Fibroblast of skin of left quadriceps (primary cell): ENCODE measurements at places on chromosomes 13 and 19.

- no peak for DNase-seq
Measured at GRCh38 chr13:92164822-92165221, 766.4 kb downstream of the GPC5 start.

DNA sequence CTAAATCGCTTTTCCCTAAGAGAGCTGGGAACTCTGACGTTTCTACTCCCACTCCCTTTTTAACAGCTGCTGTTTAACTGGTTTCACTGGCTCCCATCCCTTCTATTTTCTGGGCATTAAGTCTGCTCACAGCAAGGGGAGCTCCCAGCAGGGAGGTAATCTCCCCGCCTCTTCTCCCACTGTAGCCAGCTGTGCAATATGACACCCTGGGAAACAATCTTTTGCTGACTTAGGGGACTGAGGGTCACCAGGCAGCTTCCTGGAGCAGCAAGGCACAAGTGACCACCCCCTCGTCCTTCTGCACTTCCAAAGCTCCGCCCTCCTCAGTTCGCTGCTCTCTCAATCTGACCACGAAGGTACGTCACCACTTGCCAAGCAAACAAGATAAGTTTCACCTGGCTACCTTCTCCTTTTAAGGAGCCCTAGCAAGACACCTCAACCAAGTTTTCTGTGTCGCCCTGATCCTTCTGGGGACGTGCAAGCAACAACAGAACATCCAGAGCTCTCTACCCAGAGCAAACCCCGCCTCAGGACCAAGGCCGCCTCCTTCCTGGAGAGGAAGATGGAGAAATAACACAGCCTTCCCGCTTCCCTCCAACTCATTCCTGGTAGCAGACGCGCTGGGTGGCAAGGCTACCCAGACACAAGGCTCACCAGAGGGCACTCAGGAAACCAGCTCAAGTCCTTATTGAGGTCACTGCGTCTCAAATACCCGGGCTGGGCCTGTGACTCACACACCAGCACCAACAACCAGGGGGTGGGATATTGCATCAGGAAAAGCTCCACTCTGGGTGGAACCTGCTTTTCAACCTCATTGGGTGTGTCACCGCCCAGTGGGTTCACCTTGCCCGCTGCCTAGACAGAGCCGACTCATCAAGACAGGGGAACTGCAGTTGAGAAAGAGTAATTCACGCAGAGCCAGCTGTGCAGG is 92.4 kb downstream of the STK24 start:
- peak; percentile 41 for DNase-seq

DNA sequence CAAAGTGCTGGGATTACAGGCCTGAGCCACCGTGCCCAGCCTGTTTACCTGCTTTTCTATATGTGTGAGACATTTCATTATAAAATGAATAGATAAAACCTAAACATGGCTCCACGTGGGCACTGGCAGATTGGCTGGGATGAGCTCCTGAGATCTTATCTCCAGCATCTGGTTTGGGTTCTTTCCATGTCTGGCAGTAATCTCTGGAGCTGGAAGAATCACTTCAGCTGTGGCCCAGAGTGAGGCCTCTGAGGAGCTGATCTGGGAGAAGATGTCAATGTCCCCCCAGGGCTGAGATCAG is 5.5 kb upstream of the SULT2A1 start:
- no peak for DNase-seq

GRCh38 chr13:80058626-80059025 is 282.3 kb downstream of the SPRY2 start:
- DNase-seq: no peak

DNA sequence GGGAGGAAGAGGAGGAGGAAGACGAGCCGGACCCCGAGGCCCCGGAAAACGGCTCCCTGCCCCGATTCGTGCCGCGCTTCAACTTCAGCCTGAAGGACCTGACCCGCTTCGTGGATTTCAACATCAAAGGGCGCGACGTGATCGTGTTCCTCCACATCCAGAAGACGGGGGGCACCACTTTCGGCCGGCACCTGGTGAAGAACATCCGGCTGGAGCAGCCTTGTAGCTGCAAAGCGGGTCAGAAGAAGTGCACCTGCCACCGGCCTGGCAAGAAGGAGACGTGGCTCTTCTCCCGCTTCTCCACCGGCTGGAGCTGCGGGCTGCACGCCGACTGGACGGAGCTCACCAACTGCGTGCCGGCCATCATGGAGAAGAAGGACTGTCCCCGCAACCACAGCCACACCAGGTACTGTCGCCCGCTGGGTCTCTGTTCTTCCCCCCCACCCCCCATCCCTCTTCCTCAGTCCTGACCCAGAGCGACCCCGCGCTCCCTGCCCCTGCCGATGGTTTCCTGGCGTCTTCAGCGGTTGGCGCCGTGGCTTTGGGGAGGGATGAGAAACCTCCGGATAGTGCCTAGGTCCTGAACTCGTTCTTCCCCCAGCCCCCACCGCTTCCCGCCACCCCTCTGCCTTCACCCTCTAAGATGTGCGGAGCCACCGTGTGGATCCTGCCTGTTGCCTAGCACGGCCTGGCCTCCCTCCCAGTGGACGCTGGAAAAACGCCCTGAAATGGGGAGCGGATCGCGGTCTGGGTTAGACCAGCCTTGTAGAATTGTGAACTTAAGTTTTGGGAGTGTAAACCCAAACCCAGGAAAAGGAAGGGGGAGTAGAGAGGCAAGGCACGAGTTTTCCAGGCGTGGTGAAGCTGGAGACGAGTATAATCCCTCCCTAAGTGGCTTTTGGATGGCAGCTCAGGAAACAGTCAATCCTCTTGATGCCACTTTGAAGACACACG is 1.5 kb downstream of the HS6ST3 start:
- no peak for DNase-seq

DNA sequence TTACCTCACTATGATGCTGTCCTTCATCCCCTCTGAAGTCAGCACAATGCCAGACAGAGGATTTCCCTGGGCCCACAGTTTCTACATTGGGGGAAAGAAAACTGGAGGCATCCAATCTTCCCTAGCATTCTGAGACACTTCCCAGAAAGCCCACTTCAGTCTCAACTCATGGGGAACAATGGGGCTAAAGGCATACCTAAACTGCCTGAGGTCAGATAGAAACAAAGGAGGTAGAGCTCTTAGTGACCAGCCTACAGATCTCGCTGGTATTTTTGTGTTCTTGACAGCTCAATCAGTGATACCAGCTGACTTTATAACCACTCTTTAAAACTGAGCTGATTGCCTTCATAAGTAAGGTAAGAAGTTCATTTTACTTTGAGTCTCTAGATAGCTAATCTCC is 881.0 kb upstream of the GPC6 start:
- no peak for DNase-seq

DNA sequence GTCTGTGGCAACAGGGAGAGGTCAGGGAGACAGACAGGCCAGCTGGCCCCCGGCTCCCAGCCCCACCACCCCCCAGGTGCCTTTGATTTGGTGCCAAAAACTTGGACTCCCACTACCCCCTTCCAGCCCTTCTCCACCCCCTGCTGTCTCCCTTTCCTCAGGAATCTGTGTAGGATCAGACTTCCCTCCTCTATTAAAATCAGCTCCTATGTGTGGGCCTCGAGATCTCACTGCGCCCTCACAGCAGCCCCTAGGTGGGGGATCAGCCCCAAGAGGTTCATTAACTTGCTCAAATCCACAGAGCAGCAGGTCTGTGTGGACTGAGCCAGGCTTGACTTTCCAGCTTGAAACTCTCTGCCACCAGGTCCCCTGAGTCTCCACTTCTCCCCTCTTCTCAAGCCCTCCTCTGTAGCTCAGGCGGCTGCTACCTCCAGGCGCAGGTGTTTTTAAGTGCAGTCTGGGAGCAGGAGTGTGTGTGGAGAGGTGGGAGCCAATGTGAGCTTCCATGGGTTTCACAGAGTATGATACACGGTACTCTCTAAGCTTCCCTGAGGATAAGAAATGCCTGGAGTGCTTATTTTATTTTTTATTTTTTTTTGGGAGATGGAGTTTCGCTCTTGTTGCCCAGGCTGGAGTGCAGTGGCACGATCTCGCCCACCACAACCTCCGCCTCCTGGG is 1.7 kb downstream of the GAPDHS start:
- no peak for DNase-seq

GRCh38 chr19:33796164-33796875 is at the start of gene KCTD15:
Gene KCTD15, plus strand, starts transcription at chr19:33796870. Its CDS starts 3,585 bp downstream, at chr19:33800455.
- no peak for DNase-seq

GRCh38 chr19:799076-799881 is 2.0 kb downstream of the PTBP1 start:
- no peak for DNase-seq

DNA sequence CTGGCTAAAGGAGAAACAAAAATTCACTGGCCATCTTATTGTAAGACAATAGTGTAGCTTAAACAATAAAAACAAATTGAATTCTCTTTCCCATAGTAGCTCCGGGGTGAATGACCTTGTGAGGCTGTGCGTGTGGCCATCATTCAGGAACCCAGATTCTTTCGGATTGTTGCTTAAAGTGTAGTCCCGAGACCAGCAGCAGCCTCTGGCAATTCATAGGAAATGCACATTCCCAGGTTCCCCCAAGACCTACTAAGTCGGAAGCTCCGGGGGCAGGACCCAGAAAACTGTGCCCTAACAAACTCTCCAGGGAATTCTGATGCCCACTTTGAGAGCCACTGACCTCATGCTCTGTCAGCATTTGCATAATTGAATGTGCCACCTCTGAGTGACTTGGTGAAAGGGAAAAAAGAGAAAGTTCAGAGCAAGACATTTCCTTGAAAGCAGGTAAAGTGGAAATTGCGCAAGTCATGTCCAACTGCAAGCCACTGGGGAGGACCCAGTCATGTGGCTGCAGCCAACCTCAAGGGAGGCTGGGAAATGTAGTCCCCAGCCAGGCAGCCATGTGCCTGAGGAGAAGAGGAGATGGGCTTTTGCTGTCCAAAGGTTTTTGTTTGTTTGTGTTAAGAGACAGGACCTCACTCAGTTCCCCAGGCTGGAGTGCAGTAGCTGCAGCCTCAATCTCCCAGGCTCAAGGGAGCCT is 50.7 kb upstream of the PNMA8B start:
- no peak for DNase-seq

DNA sequence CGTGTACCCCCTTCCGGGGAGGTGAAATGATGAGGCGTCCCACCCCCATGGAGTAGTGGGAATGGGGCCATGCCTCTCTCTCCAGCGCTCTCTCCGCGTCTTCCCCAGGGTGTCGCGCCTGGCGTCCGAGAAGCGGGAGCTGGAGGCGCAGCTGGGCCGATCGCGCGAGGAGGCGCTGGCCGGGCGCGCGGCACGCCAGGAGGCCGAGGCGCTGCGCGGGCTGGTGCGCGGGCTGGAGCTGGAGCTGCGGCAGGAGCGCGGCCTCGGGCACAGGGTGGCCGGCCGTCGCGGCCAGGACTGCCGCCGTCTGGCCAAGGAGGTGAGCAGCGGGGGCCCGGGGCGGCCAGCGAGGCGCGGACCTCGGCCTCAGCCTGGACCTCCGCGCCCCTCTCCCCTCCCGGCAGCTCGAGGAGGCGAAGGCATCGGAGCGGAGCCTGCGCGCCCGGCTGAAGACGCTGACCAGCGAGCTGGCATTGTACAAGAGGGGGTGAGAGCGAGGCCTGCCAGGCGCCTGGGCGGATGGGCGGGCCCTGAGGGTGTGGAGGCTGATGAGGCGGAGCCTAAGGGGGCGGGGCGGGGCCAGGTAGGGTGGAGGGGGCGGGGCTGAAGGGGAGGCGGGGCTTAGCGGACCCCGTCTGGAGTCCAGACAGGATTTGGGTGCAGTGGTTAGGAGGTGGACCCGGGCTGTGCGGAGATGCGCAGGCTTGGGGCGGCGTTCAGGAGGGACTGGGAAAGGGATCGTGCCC is 7.7 kb downstream of the PGLYRP1 start:
- no peak for DNase-seq

- DNase-seq: no peak
Measured at GRCh38 chr13:67934617-67935330, 704.6 kb upstream of the PCDH9 start.

- no peak for DNase-seq
Measured at GRCh38 chr19:19372656-19373416, 32.6 kb upstream of the GATAD2A start.

GRCh38 chr19:7677669-7678311 is 900 bp downstream of the MCEMP1 start:
- no peak for DNase-seq

GRCh38 chr19:12497032-12497431 is 12.4 kb upstream of the ZNF709 start:
- no peak for DNase-seq

GRCh38 chr19:41324921-41325639 is 15.1 kb downstream of the CCDC97 start:
- no peak for DNase-seq

- no peak for DNase-seq
Measured at GRCh38 chr19:29516821-29517395, 8.9 kb upstream of the VSTM2B start.

DNA sequence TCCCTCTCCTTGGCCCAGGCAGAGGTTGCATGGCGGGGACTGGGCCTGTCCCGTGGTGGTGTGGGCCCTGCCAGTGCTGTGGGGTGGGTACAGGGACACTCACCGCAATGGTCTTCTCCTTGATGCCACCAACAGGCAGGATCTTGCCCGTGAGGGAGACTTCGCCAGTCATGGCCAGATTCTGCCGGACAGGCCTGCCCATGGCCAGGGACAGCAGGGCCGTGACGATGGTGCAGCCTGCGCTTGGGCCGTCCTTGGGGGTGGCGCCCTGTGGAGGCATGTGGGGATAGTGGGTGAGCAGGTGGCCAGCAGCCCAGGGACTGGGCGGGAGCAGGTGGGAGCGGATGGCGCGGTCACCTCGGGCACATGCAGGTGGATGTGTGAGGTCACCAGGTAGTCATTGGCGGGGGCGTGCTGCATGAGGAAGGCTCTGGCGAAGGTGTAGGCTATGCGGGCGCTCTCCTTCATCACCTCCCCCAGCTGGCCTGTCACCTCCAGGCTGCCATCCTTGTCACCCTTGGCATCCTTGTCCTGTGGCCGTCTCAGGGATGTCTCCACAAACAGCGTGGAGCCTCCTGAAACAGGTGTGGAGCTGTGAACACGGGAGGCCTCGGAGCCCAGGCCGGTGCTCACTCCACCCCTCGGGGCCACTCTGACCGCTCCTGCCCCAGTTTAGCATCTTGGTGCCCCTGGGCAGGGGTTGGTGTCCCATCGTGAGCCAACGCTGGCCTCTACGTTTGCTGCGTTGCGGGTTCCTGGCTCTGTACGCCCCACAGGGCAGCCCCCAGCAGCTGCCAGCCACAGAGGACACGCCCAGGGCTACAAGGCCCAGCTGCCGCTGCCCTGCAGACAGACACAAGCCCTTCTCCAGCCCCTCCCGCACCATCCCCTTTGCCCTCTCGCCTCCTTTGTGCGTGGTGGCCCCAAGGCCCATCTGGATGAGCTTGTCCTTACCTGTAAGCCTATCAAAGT is 3.4 kb downstream of the RPL36 start:
- DNase-seq: no peak

GRCh38 chr19:42555317-42555716 is 27.0 kb upstream of the CEACAM1 start:
- DNase-seq: no peak
